ENCODE measurements at places on chromosomes 11 and 22. TPM values are rescaled to one million over a fixed set of nuclear protein-coding genes. Genes with fewer than 3 reads are reported as not detected.

C11orf65 gene
- total RNA-seq: 0.33 TPM

NRIP3 gene
- 3.6 TPM for total RNA-seq

- H3K4me1 ChIP-seq: peaks cover 40% of the 10 kb centered on the region
- peak overlapping the region; percentile 83 for H3K4me3 ChIP-seq
- no peaks in the 10 kb centered on the region for H3K36me3 ChIP-seq
- no peaks in the 10 kb centered on the region for H3K27me3 ChIP-seq
- H3K27ac ChIP-seq: peak overlapping the region; percentile 99
Observed at GRCh38 chr11:3853899-3854659, 1.4 kb upstream of the STIM1 start.

- no peak for DNase-seq
- no peaks in the 10 kb centered on the region for H3K36me3 ChIP-seq
- H3K4me3 ChIP-seq: no peak overlapping the region
- H3K4me1 ChIP-seq: peaks cover 20% of the 10 kb centered on the region
- H3K27ac ChIP-seq: peak overlapping the region; percentile 16
- no peaks in the 10 kb centered on the region for H3K27me3 ChIP-seq
Observed at GRCh38 chr11:7600205-7600775, 73.0 kb downstream of the CYB5R2 start.

ZNF202 gene
- 4.4 TPM for total RNA-seq

DBX1 gene
- total RNA-seq: not detected
